ENCODE measurements at places on chromosomes 16 and 17. TPM values are rescaled to one million over a fixed set of nuclear protein-coding genes. Genes with fewer than 3 reads are reported as not detected.

AATK gene
- not detected for total RNA-seq

EPN3 gene
- not detected for total RNA-seq

ACD gene
- 32.4 TPM for total RNA-seq

DNA sequence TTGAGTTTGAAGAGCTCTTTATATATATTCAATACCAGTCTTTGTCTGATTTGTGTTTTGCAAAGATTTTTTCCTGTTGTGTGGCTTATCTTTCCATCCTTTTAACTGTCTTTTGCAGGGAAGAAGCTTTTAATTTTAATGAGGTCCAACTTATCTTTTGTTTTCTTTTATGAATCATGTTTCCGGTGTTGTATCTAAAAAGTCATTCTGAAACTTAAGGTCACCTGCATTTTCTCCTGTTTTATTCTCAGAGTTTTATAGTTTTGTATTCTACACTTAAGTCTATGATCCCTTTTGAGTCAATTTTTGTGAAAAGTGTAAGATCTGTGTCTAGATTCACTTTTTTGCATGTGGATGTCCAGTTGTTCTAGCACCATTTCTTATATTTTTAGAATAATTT lies 24.6 kb upstream of the COX10 start:
- no peak for DNase-seq

DNA sequence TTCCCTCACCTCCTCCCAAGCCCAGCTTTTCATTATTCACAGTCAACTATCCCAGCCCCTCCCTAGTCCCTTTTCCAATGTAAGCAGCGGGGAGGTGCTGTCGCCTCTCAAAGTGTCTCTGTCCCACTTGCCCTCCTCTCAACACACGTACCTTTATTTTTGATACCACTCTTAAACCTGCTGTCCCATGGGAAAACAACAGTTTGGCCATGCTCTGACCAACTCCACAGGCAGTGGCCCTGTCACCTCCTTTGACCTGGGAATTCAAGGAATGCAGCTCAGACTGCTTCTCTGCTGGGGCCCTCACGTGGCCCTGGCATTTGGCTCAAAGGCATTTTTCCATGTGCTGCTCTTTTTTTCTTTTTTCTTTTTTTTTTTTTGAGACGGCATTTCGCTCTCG lies 4.2 kb downstream of the LYRM9 start:
- no peak for DNase-seq

SYCE1L gene
- total RNA-seq, result 4.6 TPM

GRCh38 chr16:66490774-66491715 lies 58.9 kb downstream of the TK2 start:
- no peak for DNase-seq

FTSJ3 gene
- 46.7 TPM for total RNA-seq

DNA sequence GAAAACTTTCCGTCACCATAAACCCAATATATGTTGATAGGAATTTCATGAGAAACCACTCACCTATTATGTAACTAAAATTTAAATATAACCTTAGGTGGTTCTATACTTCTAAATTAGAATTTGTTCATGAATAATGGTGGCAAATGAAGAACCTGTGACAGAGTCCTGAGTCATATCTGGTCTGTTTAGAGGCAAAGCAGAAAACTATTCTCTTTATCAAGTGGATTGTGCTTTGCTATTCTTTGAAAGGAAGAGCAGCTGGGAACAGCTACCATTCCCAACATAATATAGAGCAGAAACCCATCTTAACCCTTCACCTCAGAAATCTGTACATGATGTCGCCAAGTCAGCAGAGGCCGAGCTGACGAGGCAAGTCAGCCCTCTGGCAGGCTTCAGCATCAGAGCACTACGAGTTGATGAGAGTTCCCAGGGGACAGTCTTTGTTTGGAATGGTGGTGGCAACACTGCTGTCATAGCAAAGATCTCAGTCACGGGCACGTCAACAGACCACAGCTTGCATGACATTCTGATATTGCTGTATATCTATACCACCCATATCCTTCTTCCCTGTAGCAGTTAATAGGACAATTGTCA lies 631.9 kb upstream of the CA10 start:
- no peak for DNase-seq

ASGR2 gene
- total RNA-seq, result 0.37 TPM

CCL15 gene
- total RNA-seq, result not detected

ITGAX gene
- total RNA-seq, result 30.0 TPM
